ENCODE measurements at places on chromosomes 7 and 10.

DNA sequence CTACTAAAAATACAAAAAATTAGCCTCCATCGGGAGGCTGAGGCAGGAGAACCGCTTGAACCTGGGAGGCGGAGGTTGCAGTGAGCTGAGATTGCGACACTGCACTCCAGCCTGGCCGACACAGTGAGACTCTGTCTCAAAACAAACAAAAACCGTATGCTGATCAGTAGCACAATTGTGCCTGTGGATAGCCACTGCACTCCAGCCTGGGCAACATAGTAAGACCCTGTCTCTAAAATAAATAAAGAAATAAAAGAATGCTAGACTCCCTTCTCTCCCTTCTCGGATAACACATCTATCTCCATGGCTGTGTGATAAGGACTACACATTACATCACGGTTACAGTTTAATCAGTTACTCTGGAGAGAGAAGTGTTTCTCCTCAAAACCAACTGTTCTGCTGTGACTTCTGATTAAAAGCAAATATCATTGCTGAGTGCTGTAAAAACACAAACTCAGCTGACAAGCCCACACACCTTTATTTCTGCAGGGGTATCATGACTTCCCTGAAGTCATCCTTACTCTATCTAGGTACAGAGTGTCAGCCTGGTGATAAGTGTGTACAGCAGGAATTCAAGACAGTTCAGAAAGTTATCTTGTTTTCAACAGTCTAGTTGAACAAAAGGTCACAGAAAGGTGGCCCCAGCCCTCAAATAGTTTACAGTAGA lies 5.3 kb upstream of the ARHGAP19 start:
- DNase-seq: no peak

- no peak for DNase-seq
Observed at GRCh38 chr10:109891105-109891504, 32.2 kb downstream of the XPNPEP1 start.

DNA sequence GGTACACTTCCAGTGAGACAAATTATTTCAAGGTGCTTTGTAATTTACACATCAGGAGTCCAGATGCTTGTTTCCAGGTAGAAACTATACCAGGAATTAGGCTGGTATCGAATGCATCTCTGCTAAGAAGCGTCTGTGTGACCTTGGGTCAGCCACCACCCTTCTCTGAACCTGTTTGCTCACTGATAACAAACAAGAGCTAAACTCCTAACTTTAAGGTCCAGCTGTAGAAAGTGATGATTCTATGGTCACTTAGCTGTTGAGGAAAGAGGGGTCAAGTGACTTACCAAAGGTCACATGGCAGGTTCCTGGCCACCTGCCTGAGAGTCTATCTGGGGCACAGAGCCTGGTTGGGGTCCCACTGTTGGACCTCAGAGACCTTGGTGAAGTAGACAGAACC lies 95.4 kb downstream of the HIF1AN start:
- no peak for DNase-seq

GRCh38 chr10:49841615-49842332 lies 79.7 kb upstream of the OGDHL start:
- no peak for DNase-seq

GRCh38 chr7:16660702-16661464 lies 14.9 kb downstream of the BZW2 start:
- DNase-seq: no peak

DNA sequence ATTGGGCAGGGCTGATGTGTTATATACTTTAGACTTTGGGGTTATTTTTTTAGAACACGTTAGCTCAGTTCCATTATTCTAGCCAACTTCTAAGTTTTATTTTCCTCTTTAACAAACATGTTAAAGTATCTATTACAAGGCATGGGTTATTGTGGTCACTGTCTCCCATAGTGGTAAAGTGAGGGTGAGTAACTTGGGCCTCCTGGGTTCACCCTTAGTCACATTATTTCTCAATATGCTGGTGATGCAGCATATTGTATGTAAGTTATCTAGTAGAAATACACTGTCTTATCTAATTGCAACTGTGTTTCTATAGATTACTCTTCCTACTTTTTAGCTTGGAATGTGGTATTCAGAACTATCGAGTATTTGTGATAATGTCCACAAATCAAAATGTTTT lies 65.9 kb downstream of the BBS9 start:
- no peak for DNase-seq

DNA sequence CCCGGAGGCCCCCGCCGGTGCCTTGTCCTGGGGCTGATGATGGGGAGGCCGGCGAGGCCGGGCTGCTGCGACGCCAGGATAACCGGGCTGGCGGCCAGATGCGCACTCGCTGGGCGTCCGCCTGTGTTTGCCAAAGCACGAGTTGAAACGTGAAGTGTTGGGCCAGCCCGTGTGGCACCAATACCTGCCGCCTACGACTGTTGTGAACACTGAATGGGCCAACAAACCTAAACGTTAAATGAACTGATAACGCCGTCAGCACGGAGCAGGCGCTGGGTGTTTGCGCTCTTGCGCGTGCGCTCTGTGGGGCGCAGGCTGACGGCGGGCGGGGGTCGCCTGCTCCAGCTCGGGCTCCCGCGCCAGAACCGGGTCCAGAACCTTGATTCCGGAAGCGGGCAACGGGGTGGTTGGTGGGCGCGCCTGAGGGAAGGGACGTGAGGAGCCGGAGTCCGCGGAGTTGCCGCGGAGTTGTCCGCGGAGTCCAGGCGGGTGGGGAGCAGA lies 658 bp downstream of the CYP2E1 start:
- no peak for DNase-seq

GRCh38 chr7:26534649-26535482 lies 243.2 kb downstream of the SNX10 start:
- DNase-seq: no peak

DNA sequence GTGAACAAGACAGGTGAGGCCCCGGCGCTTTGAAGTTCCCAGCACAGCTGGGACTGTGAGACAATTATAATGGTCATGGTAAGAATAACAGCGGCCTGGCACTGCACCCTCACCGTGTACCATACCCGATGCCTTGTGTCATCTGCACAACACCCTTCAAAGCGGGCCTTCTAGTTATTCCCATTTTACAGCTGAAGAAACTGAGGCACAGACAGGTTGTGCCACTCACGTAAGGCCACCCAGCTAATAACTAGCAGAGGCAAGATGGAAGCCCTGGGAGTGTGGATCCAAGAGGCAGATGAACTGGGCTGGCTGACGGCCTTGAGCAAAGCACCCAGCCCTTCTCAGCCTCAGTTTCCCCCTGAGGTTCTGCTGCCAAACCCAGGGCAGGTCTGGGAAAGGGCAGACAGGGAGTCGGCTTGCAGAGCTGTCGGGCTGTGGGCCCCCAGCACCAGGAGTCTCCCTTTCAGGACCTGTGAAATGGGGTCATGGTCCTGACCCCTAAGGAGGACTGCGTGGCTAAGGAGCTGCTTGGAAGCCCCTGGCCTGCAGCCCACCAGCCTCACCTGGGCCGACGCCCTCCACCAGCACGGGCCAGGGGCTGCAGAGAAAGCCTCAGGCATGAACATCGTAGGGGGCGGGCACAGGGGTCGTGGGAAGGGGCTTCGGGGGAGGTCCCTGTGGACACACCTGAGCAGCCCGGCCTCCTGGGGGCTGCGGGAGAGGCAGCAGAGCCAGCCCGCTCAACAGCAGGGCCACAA lies 15.3 kb upstream of the LFNG start:
- no peak for DNase-seq

DNA sequence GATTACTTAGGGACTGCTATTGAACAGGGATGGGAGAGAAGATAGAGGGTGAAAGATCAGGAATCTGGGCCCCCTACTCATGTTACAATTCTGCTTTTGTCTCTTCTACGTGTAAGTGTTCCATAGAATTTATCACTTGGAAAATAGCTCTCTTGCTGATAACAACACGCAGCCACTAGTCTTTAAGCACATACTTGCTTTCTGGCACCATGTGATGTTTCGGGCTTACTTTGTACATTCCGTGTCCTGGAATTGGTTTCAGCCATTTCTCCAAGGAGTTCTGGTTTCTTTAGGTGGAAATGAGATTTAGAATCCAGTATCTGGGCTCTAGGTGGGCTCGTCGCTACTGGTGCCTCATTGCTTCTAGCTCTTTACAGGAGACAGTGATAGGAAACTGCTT lies 59.7 kb downstream of the TFAM start:
- no peak for DNase-seq

DNA sequence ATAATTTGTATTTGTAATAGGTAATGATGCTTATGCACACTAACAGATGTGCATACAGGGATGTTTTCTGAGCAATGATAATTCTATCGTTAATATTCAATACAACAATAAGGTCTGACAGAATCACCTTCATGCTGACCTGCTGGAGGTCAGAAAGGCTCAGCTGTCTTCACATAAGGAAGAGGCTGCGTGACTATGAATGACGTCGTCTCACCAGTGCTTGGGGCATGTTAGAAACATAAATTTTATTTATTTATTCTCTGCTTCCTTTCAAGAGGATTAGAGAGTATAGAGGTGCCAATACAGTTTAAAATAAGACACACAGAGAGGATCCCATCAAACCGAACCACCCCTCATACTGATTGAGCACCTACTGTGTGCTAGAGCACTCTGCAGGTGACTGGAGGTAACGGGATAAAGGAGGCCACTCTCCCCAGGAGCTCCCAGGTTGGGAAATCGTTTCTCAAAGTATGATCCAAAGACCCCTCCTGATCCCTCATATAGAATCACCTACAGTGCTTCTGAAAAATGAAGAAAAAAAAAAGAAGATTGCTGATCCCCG lies 265.6 kb upstream of the NPVF start:
- DNase-seq: no peak

GRCh38 chr7:19352305-19352695 lies 207.1 kb upstream of the FERD3L start:
- no peak for DNase-seq
